ENCODE measurements at places on chromosomes 2 and 18. TPM values are rescaled to one million over a fixed set of nuclear protein-coding genes. Genes with fewer than 3 reads are reported as not detected.
A peak's percentile ranks its signal among the peaks of the same experiment; 100 is the strongest.

- ATAC-seq: no peak
- no peak overlapping the region for H3K27ac ChIP-seq
- H3K36me3 ChIP-seq: no peaks in the 10 kb centered on the region
Observed at GRCh38 chr18:12282442-12283039, 25.5 kb upstream of the TUBB6 start.

DNA sequence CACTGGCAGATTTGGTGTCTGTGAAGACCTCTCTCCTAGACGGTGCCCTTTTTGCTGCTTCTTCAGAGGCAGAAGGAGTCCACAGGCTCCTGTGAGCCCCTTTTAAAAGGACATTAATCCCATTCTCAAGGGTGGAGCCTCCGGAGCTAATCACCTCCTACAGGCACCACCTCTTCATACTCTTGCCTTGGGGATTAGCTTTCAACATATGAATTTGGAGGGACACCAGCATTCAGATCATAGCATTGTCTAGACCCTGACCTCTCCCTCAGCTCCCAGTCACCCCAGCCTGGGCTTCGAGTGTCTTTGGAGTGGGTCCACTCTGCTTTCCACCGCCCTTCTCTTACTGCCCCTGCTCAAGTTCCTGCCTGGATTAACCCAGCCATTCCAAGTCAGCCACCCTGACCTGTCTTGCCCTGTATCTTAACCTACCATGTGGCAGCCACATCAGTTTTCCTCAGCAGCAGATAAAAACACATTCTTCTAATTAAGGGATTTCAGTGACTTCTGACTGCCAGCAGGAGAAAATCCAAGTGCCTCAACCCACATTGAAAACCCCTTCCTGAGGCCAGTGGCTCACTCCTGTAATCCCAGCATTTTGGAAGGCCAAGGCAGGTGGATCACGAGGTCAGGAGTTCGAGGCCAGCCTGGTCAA lies 6.1 kb upstream of the NCL start:
- H3K4me1 ChIP-seq: peaks cover 5% of the 10 kb centered on the region
- no peak overlapping the region for H3K4me3 ChIP-seq
- no peak overlapping the region for H3K27ac ChIP-seq
- ATAC-seq: no peak
- peaks cover 3% of the 10 kb centered on the region for H3K27me3 ChIP-seq
- H3K36me3 ChIP-seq: no peaks in the 10 kb centered on the region

GRCh38 chr2:26572591-26572990 lies 68.6 kb downstream of the CIB4 start:
- no peak for ATAC-seq
- no peak overlapping the region for H3K4me3 ChIP-seq
- no peaks in the 10 kb centered on the region for H3K4me1 ChIP-seq
- H3K36me3 ChIP-seq: no peaks in the 10 kb centered on the region

- H3K27me3 ChIP-seq: peaks cover 22% of the 10 kb centered on the region
- no peak overlapping the region for H3K27ac ChIP-seq
- no peak for ATAC-seq
- H3K4me3 ChIP-seq: no peak overlapping the region
- H3K4me1 ChIP-seq: peaks cover 19% of the 10 kb centered on the region
- H3K36me3 ChIP-seq: no peaks in the 10 kb centered on the region
Observed at GRCh38 chr2:226427538-226428307, 371.9 kb downstream of the IRS1 start.

- H3K4me3 ChIP-seq: peak overlapping the region; percentile 75
- peaks cover 64% of the 10 kb centered on the region for H3K4me1 ChIP-seq
- H3K27ac ChIP-seq: peak overlapping the region; percentile 89
- ATAC-seq: peak; percentile 64
- peaks cover 60% of the 10 kb centered on the region for H3K36me3 ChIP-seq
- H3K27me3 ChIP-seq: no peaks in the 10 kb centered on the region
Observed at GRCh38 chr2:197137826-197138477, 172.6 kb downstream of the ANKRD44 start.

Gene RGPD4
- total RNA-seq: not detected

Gene STK17B
- 190 TPM for total RNA-seq

Gene MAP4K3
- 8.9 TPM for total RNA-seq

Gene POMC
- total RNA-seq: 6.1 TPM
